Midbrain (tissue), 1 donor: ENCODE measurements at places on chromosomes 6 and 20.

DNA sequence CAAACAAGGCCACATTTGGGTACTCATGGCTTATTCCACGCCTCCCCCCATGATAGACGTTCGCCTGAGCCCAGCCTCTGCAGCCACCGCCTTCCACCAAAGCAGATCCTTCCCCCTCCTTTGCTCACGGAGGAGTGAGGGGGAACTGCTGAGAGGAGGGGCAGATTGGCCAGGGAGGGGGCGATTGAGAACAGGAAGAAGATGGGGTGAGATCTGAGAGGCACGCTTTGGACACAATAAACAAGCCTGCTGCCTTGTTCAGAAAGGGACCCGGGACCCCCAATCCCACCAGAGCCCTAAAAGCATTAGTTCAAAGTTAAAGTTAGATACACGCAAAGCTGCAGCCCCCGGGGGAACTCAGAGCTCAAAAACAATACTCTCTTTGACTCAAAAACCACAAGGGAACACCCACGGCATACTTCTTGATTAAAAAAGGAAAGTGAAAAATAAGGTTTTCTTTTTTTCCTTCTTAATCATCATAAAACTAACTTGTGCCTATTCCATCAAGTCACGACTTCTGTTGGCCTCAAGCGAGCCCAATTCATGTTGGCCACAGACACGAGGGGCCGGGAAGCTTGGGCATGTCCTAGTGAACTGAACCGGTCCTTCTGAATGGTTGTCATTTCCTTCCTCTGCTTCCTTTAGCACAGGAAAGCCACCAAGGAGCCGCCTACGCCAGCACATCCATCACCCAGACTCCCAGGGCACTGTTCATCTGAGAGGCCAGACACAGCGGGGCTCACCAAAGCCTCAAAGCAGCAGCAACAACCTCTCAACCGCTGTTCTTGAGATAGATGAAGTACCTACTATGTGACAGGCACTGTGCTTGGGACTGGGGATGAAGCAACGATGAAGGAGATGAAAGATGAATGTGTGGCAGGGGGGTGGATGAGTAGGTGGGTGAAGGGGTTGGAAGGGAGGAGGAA lies 44.7 kb downstream of the NFATC2 start:
- DNase-seq: no peak

DNA sequence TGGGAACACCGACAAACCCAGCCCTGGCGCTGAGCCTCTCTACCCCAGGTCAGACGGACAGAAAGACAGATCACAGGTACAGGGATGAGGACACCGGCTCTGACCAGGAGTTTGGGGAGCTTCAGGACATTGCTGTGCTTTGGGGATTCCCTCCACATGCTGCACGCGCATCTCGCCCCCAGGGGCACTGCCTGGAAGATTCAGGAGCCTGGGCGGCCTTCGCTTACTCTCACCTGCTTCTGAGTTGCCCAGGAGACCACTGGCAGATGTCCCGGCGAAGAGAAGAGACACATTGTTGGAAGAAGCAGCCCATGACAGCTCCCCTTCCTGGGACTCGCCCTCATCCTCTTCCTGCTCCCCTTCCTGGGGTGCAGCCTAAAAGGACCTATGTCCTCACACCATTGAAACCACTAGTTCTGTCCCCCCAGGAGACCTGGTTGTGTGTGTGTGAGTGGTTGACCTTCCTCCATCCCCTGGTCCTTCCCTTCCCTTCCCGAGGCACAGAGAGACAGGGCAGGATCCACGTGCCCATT lies 15.3 kb downstream of the VEGFA start:
- no peak for DNase-seq

DNA sequence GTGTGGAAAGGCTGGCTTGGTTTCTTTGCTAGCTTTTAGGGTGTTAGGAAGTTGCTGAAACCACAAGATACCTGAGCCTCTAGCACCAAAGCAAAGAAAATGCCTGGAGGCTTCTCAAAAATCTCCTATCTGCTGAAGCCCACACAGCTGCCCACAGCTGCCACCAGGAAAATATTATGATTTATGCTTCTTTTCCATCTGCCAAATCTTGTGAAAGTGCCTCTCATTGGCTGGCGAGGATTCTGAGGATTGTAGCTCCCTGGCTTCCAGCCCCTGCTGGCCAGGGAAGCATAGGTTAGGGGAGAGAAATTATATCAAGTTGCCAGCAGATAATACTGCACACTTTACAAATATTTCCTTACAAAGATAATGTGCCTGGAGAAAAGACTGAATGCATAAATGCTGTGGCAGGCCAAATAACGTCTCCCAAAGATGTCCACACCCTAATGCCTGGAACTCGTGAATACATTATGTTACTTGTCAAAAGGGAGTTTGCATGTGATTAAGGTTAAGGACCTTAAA lies 98.4 kb downstream of the MRPL14 start:
- no peak for DNase-seq

- no peak for DNase-seq
These were observed 39.3 kb downstream of the KIF6 start for GRCh38 chr6:39685938-39686337.

- no peak for DNase-seq
These were observed 23.2 kb downstream of the GLYATL3 start for GRCh38 chr6:49522710-49523593.

DNA sequence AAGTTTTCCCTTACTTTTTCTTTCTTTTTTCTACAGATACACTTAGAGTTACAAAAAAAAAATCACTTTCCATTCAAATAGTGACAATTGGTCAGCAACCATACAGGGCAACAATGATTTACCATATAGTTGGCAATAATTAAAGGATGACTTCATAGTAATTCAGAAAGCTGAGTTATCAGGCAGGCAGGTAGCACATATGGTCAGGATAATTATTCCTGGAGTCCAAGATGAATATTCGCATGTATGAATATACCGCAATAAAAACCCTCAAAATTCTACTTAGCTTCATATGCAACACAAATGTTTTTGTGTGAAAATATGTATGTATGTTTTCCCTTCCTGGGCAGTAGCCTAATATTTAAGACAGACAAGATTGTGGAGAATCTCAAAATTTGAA lies 34.5 kb downstream of the COL19A1 start:
- DNase-seq: no peak

- DNase-seq: no peak
These were observed 381.3 kb upstream of the SPTLC3 start for GRCh38 chr20:12627485-12627884.

DNA sequence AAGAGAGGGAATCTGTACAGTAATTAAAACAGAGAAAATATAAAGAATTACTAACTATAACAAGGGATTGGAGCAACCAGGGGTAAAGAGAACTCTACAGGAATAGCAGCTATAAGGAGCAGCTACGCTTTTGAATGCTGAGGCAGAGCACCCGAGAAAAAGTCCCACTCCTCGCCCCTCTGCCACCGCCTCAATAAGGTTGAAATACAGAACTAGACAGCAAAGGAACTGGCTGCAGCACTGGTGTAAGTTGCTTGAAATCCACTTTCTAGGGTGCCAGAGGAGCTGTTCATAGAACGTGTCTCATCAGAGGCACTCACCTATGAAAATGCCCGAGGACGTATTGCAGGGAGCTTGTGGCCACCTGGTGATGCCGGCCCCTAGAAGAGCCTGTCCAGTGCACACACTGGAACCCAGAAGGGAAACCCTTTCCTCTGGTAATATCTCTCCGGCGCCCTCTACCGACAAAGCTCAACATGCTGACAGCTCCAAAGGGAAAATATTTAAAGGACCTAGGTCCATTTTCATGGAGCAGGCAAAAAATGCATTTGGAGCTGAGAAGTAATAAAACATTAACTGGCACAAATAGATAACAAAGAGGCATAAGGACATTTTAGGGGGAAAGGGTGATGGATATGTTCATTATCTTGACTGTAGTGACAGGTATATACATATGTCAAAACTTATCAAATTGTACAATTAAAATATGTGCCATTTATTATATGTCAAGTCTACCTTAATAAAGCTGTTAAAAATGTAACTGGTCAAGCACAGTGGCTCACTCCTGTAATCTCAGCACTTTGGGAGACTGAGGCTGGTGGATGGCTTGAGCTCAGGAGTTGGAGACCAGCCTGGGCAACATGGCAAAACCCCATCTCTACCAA lies 137.4 kb upstream of the HDAC2 start:
- DNase-seq: peak; percentile 83

GRCh38 chr20:34515484-34516246 lies 557 bp upstream of the DYNLRB1 start:
- no peak for DNase-seq

- no peak for DNase-seq
These were observed 677.6 kb downstream of the KIF16B start for GRCh38 chr20:15895560-15896084.

DNA sequence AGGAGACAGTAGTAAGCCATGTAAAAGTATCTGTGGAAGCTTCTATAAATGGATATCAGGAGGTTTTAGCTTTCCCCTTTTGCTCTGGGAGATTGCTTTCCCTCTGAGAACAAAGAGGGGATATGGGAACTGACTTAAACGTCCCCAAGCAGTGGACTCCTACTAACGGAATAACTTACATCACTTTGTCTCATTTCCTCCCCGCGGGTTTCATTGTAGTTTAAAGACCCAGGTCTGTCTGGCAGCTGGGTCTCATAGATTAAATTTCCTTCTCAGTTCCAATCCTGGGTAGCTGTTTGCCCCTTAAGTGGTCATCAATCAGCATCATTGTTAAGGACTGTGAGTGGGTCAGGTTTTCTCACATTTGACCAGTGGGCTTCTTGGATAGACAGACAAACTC lies 68.7 kb downstream of the PLAGL1 start:
- DNase-seq: no peak

DNA sequence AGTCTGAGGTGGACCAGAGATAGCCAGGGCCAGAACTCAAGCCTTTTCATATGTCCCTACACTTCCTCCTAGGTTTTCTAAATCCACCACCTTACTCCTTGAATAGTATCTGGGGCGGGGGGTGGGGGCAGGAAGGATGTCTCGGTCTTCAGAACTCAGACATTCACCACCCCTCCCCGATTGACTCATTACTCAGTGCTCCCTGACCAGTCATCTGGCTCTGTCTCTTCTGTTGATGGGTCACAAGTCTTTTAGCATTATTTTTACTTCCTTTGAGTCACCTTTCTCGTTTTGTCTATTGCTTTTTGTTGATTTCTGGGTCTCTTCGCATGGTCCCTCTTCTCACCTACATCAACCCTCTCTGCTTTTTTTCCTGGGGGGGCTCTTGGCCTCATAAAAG lies 23.3 kb downstream of the NOX3 start:
- no peak for DNase-seq

DNA sequence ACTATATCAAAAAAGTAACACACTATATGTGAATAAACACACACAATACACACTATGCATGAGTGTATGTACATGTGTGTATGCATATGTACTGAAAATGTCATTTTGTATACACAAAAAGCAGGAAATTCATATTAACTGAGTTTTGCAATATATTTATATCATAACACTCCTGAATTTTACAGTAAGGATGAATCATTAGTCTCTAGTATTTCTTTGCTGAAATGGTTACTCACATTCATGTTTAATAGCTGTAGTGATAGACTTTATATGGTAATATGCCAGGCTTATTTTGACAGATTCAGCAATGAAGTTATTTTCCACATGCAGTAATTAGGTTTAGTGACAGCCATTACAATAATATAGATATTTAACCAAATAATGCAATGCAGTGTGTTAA lies 1216.2 kb upstream of the CITED2 start:
- no peak for DNase-seq

DNA sequence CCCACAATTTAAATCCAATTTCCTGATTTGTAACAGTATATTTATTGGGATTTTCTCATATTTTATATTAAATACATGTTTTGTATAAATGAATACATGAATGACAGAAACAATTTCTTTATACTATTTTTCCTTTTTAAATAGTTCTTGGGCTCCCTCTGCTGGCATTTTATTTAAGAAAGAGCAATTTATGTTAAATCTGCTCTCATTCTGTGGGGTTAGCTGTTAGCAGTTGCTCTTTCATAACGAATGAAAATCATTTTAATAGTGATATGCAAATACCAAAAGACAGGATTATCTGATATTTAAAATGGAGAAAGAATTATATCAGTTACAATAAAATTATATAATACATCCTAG lies 118.3 kb downstream of the RALGAPA2 start:
- DNase-seq: peak; percentile 51

GRCh38 chr6:126054258-126054702 lies 67.9 kb downstream of the TRMT11 start:
- DNase-seq: no peak
